ENCODE measurements at places on chromosomes 11 and 22. TPM values are rescaled to one million over a fixed set of nuclear protein-coding genes. Genes with fewer than 3 reads are reported as not detected.

DNA sequence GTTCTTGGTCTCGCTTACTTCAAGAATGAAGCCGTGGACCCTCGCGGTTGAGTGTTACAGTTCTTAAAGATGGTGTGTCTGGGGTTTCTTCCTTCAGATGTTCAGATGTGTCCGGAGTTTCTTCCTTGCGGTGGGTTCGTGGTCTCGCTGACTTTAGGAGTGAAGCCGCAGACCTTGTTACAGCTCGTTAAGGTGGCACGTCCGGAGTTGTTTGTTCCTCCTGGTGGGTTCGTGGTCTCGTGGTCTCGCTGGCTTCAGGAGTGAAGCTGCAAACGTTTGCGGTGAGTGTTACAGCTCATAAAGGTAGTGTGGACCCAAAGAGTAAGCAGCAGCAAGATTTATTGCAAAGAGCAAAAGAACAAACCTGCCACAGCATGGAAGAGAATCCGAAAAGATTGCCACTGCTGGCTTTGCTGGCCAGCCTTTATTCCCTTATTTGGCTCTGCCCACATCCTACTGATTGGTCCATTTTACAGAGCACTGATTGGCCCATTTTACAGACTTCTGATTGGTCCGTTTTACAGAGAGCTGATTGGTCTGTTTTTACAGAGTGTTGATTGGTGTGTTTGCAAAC lies 27.1 kb upstream of the NXPE2 start:
- no peak for DNase-seq

- DNase-seq = no peak
These were observed 3.6 kb upstream of the CBL start for GRCh38 chr11:119202554-119202953.

- no peak for DNase-seq
These were observed 8.3 kb downstream of the NDUFV1 start for GRCh38 chr11:67614730-67615714.

DNA sequence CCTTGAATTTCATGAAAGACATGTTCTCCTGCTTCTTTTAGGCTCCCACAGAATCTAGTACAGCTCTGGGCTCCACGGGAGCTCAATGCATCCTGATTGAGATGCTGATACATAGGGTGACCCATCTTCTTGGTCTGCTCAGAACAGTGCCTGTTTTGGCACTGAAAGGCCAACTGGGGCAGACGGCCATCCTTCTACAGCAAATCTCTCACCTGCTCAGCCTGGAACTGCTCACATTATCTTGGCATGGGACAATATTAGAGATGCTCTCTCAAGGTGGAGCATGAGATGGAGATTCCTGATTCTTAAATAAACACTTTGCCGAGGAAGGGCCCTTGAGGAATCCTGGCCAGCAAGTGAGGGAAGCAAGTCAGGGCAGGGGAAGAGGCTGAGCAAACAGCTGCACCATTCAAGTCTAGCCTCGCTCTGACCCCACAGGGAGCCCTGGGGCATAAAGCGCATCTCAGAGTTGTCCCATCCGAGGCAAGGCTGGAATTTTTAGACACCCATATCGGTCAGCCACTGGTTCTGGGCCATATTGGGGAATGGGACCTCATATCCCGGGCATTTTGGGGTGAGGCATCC lies 58.4 kb upstream of the CSNK2A3 start:
- no peak for DNase-seq

DNA sequence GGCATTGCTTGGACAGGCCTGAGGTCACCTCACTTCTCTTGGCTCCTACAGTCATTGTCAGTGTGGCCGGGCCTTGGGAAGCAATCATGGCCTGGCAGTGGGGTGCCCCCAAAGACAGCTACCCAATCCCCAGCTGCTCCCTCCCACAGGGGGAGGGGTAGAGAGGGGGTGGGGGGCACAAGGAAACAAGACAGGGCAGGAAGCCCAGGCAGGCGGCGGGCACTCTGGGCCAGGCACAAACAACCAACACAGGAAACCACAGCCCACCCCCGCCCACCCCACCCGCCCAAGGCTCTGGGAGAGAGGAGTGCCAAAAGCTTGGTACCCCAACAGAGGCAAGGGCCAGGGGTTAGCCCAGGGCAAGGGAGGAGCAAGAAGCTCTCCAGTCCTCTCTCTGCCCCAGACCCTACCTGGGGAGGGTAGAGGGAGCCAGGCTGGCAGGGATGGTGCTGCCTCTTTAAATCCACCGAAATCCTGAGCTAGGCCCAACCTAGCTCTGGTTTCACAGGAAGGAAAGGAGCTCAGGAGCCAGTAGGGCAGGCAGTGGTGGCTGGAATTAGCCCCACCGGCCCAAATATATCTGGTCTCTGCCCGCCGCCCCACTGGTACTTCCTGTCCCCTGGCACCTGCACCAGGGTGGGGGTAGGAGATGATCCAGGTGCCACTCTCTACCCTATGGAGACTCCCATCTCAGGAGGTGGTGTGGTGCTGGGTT lies 12.2 kb downstream of the BCL9L start:
- DNase-seq = no peak

DNA sequence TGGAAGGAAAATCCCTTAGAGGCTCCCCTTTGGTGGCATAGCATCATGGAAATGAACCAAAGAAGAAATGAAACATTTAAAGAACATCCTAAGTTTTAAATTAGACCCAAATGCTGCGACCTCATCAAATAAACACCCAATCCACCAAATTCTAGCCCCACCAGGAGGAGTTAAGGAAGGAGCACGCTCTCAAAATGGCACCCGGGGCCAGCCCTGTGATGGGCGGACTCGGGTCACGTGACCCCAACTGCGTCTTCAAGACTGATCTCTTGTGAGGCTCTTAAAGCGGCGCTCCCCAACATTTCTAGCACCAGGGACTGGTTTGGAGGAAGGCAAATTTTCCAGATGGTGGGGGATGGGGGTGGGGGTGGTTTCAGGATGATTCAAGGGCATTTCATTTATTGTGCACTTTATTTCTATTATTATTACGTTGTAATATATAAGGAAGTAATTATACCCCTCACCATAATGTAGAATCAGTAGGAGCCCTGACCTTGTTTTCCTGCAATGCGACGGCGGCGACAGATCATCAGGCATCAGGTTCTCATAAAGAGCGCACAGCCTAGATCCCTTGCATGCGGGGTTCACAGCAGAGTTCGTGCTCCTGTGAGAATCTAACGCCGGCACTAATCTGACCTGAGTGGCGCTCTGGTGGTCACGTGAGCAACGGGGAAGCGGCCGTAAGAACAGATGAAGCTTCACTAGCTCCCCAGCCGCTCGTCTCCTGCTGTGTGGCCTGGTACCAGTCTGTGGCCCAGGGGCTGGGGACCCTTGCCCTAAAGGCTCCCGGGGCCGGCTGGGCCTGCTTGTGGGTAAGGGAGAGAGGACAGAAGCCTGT lies 90.6 kb upstream of the SLC22A12 start:
- no peak for DNase-seq

- no peak for DNase-seq
These were observed 16.4 kb upstream of the ANO1 start for GRCh38 chr11:70061734-70062133.

DNA sequence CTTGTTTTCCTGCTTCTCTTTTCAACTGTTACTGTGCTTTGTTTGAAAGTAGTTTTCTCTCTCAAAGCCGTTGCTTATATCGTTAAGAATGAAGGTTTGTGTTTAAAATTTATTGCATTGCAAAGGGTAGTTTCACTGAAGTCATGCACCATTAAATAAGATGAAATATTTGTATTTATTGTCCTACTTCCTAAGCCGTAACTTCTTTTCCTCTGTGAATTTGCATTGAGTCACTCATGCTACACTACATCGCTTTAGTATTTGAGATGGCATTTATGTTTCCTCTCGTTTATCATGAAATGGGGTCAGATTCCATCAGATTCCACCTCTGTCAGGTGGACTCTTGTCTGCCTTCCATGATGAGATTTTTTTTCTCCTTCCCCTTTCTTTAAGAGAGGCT lies 65.8 kb upstream of the RASSF10 start:
- no peak for DNase-seq

- DNase-seq = no peak
These were observed 71.8 kb downstream of the ADAMTS15 start for GRCh38 chr11:130520271-130520671.

- no peak for DNase-seq
These were observed 166.5 kb upstream of the CADM1 start for GRCh38 chr11:115670538-115671205.

GRCh38 chr11:80702264-80702663 lies 1261.4 kb upstream of the TENM4 start:
- no peak for DNase-seq

DNA sequence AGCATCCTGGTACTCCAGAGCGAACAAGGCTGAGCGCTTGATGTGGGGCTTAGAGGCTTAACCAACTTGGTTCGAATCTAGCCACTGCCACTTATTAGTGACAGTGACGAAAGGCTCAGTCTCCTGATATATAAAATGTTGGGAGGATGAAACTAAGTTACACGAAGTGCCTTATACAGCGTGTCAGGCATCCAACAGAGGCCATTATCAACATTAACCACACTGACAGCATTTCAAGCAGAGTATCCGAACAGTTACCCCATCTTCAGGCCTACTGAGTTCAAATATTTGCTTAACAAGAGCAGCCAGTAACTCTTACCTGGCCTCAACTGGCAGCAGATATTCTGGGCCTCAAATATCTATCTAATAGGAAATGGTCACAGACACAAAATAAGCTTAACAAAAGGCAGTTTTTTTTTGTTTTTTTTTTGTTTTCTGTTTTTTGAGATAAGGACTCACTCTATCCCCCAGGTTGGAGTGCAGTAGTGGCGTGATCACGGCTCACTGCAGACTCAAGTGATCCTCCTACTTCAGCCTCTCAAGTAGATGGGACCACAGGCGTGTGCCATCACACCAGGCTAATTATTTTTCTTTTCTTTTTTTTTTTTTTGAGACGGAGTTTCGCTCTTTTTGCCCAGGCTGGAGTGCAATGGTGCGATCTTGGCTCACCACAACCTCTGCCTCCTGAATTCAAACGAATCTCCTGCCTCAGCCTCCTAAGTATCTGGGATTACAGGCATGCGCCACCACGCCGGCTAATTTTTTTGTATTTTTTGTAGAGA lies 2.9 kb downstream of the SERPIND1 start:
- DNase-seq = no peak

- DNase-seq = no peak
These were observed 777 bp downstream of the TBX10 start for GRCh38 chr11:67638535-67639437.

DNA sequence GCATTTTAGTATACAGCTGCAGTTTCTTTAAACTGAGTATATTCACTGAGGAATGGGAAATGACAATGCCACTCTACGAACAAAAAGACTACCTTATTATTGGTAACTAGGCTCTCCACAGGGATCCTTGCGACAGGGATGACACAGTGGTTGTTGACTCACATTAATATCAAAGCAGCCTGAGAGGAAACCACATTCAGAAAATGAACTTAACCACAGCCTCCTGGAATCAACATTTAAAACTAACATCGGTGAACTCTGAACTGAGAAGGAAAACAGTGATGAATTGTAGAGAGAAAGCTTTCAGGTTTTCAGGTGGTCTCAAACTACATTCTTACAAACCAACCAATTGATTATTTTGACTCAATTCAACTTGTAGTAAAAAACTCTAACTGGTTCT lies 90.3 kb upstream of the MTMR2 start:
- DNase-seq = no peak

GRCh38 chr22:27625769-27626674 lies 175.5 kb downstream of the MN1 start:
- no peak for DNase-seq

GRCh38 chr11:70137383-70137782 lies 59.3 kb downstream of the ANO1 start:
- DNase-seq = no peak

GRCh38 chr11:113085446-113085845 lies 124.2 kb downstream of the NCAM1 start:
- no peak for DNase-seq

DNA sequence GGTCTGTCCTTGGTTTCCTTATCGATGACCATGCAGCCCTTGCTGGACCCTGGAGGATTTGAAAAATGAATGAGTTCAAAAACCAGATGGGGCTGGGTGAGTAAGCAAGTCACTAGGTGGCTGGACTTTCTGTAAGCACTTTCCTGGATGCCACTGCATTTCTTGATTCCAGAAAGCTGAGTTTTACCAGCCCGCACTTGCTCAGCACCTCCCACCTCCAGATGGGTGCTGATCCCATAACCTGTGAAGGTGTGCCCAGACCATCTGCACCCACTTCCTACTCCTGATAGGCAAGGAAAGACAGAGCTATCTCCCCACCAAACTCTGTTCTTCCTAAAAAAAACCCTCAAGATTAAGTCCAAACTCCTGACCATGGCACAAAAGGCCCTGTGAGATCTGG lies 21.1 kb downstream of the ASCC2 start:
- DNase-seq = no peak

DNA sequence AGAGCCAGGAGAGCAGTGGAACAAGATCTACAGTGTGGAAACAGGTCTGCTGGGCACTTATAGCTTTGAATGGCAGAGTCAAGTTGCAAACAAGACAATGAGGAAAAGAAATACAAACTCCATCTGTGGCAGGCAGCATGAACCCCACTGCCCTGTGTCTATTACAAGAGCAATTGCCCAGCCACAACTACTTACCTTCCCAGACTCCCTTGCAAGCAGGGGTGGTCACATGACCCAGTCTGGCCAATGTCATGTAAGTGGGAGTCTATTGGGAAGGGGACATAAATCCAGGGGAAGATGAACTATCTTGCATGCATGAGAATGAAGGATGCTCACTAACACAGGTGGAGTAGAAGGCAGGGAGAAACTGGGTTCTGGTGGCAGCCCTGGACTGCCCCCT lies 44.1 kb upstream of the RFPL3 start:
- DNase-seq = no peak

DNA sequence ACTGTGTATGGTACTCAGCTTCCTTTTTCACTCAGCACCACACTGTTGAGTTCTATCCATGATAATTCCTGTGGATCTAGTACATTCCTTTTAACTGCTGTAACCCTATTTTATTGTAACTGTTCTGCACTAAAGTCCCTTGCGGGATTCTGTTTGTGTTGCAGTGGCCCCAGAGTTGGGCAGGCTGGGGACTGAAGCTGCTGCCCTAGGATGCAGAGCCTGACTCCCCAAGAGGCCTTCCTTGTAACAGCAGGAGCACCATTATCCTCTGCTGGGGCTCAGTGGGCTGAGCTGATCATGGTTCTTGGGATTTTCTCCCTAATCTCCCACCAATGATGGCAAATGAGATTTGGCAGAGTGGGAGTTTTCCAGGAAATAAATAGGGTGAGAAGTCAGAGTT lies 77.7 kb downstream of the CABIN1 start:
- DNase-seq = peak; percentile 37

GRCh38 chr22:39364714-39365491 lies 15.1 kb downstream of the SYNGR1 start:
- no peak for DNase-seq

GRCh38 chr11:2540223-2540991 lies 95.6 kb downstream of the KCNQ1 start:
- DNase-seq = peak; percentile 69

Gene TEF
- 15.6 TPM for total RNA-seq

Gene MISFA
- 3.7 TPM for total RNA-seq

Gene CBX7
- total RNA-seq = 30.8 TPM

Gene F2
- total RNA-seq = not detected

Gene A4GALT
- 42.1 TPM for total RNA-seq

Gene C11orf87
- not detected for total RNA-seq

Gene SLC39A13
- 49.7 TPM for total RNA-seq

Gene MRGPRX4
- total RNA-seq = not detected

Gene SCGB2A2
- total RNA-seq = not detected

Gene SAA2
- total RNA-seq = 700 TPM

Gene SMC1B
- total RNA-seq = not detected

Gene NAP1L4
- total RNA-seq = 96.1 TPM

Gene PKNOX2
- 2.6 TPM for total RNA-seq

Gene XKR3
- not detected for total RNA-seq

Gene RCOR2
- total RNA-seq = 0.58 TPM

Gene CHRDL2
- 0.67 TPM for total RNA-seq

Gene MS4A4A
- total RNA-seq = 115 TPM

Gene ZNRF3
- 12.1 TPM for total RNA-seq

Gene PRR33
- not detected for total RNA-seq

Gene CREBZF
- total RNA-seq = 25.1 TPM

Gene PNPLA3
- 0.93 TPM for total RNA-seq

Measured in mesenteric fat pad (tissue), 1 donor.